Stimulated activated naive B cell treated with anti-CD40 and anti-IgM and Interleukin-4, amounts not matched to agents 10 μg/mL and 1 μg/mL and 100 μg/mL, for 72 hours (primary cell): ENCODE measurements at places on chromosomes 13 and 19.

GRCh38 chr13:23231241-23231640 lies 50.5 kb downstream of the SGCG start:
- no peak for DNase-seq

DNA sequence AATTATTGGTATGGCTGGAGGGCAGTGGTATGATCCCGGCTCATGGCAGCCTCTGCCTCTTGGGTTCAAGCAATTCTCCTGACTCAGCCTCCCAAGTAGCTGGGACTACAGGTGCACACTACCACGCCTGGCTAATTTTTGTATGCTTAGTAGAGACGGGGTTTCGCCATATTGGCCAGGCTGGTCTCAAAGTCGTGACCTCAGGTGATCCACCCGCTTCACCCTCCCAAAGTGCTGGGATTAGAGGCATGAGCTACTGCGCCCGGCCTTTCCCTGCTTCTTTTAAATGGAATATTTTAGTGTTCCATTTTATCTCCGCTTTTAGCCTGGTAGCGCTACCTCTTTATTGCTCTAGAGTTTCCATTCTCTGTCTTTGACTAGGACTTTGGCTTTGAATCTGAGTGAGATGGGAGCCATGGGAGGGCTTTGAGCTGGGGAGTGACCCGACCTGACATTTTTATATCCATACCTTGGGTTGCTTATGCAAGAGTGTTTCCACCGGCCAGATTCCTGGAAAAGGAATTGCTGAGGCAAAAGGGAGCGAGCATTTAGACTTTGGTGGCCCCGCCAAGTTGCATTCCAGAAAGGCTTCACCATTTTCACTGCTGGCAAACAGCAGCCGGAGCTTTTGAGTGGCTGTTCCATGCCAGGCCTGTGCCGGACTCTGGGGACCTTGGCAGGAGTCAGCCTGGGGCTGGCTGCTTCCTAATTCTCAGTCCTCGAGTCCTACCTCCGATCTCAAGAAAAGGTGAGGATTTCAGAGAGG lies 22.9 kb downstream of the BICRA start:
- DNase-seq: no peak

GRCh38 chr13:68254151-68254550 lies 1024.0 kb upstream of the PCDH9 start:
- DNase-seq: no peak

GRCh38 chr13:103908911-103909310 lies 842.7 kb upstream of the SLC10A2 start:
- no peak for DNase-seq

- DNase-seq: no peak
These were observed 108.5 kb upstream of the C1QTNF9B start for GRCh38 chr13:24005755-24006281.

GRCh38 chr13:113186061-113186900 lies 22.2 kb downstream of the PCID2 start:
- DNase-seq: no peak

GRCh38 chr13:20964904-20965303 lies 62.4 kb upstream of the XPO4 start:
- DNase-seq: no peak

DNA sequence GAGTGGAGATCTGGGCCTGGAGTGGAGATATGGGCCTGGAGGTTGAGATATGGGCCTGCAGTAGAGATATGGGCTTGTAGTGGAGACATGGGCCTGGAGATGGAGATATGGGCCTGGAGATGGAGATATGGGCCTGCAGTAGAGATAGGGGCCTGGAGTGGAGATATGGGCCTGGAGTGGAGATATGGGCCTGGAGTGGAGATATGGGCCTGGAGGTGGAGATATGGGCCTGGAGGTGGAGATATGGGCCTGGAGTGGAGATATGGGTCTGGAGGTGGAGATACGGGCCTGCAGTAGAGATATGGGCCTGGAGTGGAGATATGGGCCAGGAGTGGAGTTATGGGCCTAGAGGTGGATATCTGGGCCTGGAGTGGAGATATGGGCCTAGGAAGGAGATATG lies 402 bp downstream of the KIR2DL3 start:
- no peak for DNase-seq

GRCh38 chr13:80454245-80454644 lies 113.3 kb upstream of the SPRY2 start:
- peak; percentile 8 for DNase-seq

- no peak for DNase-seq
These were observed 194.5 kb upstream of the UBL3 start for GRCh38 chr13:30044932-30045331.

DNA sequence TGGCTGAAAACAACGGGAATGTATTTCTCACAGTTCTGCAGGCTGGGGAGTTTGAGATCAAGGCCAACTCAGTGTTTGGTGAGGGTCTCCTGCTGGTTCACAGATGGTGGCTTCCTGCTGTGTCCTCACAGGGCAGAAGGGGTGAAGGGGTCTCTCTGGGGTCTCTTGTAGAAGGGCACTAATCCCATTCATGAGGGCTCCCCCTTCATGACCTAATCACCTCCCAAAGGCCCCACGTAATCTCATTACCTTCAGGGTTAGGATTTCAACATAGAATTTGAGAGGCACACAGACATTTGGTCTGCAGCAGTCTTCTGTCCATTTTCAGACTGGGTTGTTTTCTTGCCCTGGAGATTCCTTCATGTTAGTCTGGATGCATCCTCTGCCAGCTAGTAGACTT lies 11.6 kb downstream of the ZNF444 start:
- no peak for DNase-seq

- DNase-seq: no peak
These were observed 19.4 kb upstream of the ADGRE5 start for GRCh38 chr19:14361824-14362223.

DNA sequence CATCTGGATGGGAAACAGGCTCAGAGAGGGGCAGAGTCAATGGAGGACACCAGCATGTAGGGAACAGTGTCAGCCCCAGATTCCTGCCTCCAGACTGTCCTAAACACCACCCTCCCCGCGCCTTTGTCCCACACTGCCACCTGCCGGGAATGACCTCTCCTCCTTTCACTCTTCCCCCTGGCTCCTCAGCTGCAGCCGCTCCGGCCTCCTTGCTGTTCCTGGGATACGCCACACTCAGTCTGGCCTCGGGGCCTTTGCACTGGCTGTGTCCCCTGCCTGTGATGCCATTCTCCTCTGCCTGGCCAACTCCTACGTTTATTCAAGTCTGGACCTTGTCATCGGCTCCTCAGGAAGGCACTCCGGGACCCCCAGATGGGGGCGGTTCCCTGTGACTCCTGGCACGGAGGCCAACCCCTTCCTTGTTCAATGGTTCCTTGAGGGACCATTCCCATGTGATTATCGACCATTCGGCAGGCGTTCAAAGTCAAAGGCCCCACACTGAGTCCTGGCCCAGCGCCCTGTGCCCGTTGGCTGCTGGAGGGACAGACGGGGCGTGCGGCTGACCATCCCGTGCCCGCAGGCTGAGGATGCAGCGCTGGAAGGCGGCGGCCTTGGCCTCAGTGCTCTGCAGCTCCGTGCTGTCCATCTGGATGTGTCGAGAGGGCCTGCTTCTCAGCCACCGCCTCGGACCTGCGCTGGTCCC lies 15.8 kb downstream of the FUT6 start:
- DNase-seq: no peak

DNA sequence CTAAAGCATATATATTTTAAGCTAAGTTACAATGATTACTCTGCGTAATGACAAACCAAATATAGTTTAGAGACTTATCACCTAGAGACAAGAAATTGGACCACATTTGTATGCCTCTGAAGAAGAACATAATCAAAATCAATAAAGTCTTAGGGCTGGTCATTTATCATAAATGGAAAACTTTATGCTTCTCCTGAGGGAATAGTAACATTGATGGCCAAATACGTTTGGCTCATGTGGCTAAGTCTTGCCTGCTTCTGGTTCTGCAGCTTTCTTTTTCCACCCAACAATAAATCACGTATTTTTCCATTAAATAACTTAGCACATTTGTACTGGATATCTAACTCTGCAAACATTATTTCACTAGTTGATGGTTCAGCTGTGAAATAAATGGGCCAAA lies 458.4 kb downstream of the SLITRK1 start:
- DNase-seq: no peak

GRCh38 chr13:55155046-55155445 lies 1985.7 kb upstream of the PRR20A start:
- DNase-seq: no peak

DNA sequence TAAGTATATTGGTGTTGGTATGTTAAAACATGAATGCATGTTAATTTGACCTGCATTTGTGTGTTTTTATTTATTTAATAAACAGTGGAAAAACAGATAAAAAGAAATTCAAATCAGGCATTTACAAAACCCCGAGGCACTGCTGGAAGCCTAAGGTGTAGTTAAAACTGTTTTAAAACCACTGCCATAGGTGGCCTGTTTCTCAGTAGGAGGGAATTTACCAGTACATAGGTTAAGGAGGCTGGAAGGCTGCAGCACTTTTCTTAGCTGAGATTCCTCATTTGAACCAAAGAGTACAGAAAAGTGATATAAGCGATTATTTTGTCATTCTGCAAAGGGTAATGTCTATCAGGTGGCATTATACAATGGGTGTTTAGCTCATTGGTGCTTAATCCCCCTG lies 99.6 kb downstream of the PAN3 start:
- no peak for DNase-seq

- no peak for DNase-seq
These were observed 17.5 kb upstream of the LGALS14 start for GRCh38 chr19:39686739-39687138.
